ENCODE measurements at places on chromosomes 7 and 10.

- DNase-seq, result peak; percentile 91
Observed at GRCh38 chr7:21580073-21580521, 37.3 kb downstream of the DNAH11 start.

DNA sequence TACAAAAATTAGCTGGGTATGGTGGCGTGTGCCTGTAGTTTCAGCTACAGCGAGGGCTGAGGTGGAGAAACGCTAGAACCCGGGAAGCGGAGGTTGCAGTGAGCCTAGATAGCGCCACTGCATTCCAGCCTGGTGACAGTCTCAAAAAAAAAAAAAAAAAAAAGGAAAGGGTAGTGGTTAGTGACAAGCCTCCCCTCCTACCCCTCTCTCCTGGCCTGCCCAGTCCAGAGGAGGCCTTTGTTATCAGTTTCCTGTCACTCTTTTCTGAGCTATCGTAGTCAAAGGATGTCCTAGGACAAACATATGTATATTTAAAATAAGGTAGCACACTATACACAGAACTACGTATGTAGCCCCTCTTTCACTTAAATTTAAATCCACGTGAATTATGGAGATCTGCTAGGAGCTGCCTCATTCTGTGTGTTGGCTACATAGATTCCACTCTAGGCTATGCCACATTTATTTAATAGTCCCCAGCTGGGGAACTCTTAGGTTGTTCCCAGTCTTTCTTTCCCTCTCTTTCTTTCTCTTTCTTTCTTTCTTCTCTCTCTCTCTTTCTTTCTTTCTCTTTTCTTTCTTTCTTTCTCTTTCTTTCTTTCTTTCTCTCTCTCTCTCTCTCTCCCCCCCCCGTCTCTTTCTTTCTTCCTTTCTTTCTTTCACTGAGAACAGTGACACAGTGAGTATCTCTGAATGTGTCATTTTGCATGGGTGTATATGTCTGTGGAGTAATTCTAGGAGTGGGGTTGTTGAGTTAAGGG is 3.9 kb downstream of the TSPAN15 start:
- DNase-seq, result no peak

DNA sequence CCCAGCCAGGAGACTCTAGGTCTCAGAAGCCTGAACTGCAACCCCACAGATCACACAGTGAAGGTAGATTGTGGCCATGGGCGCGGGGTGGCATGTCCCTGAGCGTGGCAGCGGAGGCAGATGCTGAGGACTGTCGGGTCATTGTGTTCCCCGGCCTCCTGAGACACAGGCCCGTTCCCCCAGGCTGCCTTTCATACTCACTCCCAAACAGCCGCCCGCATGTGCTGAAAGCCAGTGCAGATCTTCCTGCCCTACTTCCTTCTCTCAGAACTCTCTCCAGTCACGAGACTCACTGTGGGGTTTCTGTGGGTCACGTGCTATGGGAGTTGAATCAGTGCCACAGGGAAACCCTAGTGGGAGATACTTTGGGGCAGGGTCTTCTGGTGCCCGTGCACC is 48.0 kb downstream of the ZNF467 start:
- no peak for DNase-seq

GRCh38 chr10:27503498-27504006 is 552 bp upstream of the RAB18 start:
- DNase-seq, result no peak

DNA sequence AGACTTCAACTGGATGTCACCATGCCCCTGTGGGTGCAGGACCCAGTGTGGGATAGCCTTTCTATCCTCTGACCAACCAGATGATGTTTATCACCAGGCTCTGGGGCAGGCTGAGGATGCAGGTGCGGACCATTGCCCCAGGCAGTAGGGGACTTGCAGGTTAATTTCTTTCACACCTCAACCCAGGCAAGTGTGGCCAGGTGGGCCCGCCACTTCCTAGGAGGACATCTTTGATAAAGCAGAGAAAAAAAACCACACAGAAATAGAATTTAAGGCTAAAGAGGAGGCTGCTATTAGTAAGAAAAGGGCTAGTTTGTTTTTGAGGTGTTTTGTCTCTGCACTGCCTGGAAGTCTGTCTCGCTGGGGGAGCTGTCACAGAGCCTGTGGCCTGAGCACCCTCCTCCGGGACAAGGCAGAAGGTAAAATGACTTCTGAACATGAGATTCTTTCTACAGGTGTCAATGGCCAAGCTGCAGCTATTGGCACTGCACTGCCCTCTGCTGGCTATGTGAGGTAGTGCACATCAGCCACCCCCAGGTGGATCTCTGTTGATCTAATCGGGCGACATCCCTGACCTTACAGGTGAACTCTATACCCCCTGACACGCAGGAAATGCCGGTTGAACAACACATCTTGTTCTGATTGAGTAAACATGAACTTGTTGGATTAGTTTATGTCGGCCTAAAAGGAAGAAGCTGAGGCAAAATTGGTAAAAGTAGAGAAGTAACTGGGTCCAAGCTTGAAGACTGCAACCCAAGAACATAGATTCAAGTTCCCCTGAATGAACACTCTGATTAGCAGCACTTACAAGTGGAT is 21.0 kb downstream of the UPP1 start:
- DNase-seq, result peak; percentile 81

GRCh38 chr7:44633254-44634186 is 27.1 kb downstream of the OGDH start:
- no peak for DNase-seq

DNA sequence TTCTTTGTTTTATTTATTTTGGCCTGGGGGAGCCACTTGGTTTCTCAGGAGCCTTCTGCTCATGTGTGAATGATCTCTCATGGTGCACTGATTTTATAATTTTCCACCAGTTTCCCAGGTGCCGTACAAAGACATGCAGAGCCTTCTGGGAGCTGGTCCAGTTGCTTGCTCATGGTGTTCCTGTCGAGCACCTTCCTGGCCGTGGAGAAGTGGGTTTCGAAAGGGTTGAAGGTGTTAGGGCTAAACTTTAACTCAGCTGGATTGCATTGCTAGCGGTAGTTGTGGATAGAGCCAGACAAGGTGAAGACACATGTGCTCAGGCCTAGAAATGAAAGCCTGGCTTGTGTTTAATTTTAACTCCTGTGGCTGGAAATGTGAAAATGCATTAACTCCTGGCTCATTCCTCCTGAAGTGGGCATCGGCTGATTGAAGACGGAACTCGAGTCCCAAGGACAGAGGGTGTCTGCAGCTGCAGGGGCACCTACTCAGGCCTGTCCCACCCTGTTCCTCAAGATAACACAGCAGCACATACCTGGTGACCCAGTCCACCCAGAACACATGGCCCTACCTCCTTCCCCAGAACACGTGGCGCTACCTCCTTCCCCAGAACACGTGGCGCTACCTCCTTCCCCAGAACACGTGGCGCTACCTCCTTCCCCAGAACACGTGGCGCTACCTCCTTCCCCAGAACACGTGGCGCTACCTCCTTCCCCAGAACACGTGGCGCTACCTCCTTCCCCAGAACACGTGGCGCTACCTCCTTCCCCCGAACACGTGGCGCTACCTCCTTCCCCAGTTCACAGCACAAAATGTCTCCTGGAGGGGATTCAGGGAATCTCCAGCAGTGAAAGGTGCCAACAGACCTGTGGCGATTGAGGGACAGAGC is 133.2 kb downstream of the WDR37 start:
- no peak for DNase-seq

DNA sequence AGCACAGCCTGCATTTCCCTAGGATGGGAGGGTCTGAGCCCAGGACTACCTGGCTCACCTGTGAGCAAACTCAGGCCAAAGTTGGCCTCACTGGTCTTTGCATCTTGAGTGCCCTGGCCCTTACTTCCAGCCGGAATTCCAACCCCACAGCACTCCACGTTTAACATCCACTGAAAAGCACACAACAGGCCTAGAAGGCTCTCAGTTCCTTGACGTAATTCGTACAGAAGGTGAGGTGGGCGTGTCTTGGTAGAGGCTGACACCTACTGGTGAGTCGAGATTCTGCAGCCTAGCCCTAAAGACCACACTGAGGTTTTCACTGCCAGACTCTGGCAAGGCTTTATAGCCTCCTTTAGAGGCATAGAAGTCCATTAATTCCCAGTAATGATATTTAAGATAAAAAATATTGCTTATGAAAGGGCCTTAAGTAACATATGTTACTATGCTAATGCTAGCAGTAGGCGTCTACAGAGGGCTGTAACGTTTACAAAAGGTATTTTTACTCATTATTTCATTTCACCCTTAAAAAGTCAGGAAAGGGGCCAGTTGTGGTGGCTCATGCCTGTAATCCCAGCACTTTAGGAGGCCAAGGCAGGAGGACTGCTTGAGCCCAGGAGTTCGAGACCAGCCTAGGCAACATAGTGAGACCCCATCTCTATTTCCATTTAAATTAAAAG is 95.8 kb downstream of the HIP1 start:
- no peak for DNase-seq

- no peak for DNase-seq
Observed at GRCh38 chr7:154532771-154533170, 470.2 kb downstream of the PAXIP1 start.

DNA sequence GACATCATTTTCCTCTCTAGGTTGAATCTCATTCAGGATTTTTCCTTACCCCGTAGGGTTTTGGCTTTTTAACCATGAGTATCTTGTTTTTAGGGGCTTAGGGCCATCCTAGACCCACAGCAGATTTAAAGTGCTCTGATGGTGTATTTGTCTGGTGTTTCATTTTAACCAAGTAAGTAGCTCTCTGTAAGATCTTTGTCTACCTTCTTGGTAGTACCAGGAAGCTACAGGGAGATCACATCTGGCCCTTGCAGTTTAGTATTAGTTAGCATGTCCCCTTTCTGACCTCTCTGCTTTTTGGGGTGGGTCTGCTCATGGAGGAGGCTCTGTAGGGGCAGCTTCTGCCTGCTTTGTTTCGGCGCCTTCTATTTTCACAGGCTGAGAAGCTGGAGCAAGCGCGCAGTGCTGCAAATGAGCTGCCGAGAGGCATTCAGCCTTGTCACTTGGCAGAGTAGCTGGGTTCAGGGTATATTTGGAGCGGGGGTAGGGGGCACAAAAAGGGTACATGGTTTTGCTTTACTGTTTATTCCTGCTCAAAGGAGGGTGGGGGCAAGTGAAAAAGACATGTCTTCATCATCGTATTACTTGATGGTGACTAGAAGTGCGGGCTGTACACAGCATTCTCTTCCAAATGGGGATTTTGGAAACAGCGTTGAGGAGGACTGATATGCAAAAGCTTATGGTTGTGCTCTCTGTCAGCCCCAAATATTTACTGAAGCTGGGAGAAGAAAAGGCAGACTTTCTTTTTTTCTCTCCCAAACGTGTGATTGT is 146.3 kb downstream of the CELF2 start:
- DNase-seq, result no peak

- no peak for DNase-seq
Observed at GRCh38 chr10:116757246-116757645, 14.9 kb upstream of the HSPA12A start.

DNA sequence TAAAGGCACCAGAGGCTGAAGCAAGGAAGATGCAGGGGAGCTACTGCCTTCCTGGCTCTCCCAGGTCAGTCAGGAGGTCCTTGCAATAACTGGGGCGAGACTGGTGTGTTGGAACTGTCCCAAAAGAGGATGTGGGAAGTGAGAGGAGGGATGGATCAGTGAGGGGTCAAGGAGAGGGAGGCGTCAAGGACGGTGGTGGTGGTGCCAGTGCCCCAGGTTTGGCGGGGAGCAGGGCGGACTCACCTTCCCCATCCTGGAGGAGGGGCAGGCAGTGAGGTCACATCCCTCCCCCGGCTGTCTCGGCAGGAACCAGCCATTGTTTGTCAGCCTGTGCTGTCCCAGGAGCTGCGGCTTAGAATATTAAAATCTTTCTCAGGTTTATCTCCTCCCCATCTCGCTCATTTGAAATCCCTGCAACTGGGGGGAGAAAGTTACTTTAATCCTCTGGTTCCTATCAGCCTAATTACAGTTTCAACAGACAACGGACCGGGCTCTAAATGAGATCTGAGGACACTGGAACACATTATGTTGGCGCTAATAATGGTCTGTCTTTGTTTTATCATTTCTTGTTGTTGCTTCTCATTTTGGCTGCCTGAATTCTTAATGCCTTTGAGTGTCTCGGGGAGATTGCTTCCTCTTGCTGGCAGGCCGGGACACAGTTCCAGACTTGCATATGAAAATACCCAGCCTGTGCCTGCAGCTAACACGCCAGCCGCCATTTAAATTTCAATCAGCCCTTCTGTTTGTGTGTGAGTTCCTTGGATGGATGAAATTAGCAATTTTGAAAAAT is 387.5 kb downstream of the RPS24 start:
- DNase-seq, result no peak

DNA sequence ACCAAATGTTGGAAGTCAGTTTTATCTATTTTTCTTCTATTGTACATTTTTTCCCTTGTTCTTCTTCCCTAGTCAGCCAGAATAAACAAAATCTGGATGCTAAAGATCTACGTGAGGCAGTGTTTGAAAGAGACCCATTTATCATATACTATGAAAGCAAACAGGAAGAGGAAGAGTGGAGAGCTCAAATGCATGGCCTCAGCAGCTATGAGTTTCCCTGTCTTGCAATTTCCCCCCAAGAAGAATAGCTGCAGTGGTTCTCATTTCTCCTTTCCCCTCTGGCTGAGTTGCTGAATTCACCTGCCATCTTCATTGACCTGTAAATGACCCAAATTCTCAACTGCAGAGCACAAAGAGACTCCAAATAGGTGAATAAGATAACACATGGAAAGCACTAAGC is 347.1 kb upstream of the NRP1 start:
- DNase-seq, result no peak

GRCh38 chr7:95545673-95546072 is 50.6 kb downstream of the PDK4 start:
- DNase-seq, result no peak

DNA sequence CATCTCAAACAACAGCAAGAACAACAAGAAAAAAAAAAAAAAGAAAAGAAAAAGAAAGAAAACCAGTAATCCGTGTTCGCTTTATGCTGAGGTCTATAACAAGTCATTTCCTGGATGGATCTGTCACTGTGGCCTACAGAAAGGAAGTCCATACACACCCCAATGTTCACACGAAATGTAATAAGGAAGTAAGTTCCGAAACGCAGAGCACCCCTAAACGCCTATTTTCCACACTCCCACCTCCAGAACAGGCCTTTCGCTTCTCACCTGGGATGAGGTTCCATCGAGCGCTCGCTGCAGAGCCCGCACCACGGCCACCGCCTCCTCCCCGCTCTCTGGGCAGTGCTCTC is 735 bp downstream of the ZNF394 start:
- no peak for DNase-seq

- no peak for DNase-seq
Observed at GRCh38 chr10:75297021-75297599, 61.4 kb upstream of the COMTD1 start.

DNA sequence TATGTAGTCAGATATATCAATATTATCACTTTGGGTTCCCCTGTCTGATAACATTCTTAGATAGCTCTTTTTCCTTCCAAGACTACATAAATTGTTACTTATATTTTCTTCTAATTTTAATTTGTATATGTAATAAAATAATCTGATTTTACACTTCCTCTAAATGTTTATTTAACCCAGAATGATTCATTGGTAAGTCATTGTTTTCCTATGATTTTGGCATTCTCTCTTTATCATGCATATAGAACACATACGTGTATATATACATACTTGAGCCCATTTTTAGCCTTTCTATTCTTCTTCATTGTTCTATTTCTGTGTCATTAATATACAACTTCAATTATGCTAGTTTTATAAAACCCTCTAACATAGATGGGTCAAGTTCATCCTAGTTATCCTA is 16.6 kb downstream of the SFTPD start:
- DNase-seq, result no peak

- no peak for DNase-seq
Observed at GRCh38 chr7:3180604-3181003, 120.4 kb upstream of the SDK1 start.

Data from NCI-H510A treated with DMSO at 0.1 percent for 48 hours (cell line).